Activated naive CD4-positive, alpha-beta T cell treated with anti-CD3 and anti-CD28 coated beads, Interleukin-2, amount 10 ng/mL, durations not matched to agents 7 days and 5 days (primary cell): ENCODE measurements at places on chromosomes 11 and 22.

DNA sequence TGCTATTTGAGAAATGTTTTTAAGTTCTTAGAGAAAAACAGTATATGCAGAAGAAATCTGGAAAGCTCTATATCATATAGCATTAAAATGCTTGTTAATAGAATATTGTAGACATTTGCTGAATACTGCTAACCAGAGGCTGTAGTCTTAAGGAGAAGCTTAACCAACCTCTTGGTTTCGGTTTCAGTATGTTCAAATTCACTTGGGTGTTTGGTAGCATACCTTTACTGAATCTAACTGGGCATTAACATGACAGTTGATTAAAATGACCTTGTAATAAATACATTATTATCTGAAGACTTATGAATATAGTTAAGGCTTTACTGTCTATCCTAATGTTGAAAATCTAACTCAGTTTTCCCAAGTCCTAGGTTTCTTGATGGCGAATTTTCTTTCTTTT, 5.4 kb downstream of the PCF11 start:
- DNase-seq = no peak

GRCh38 chr22:27435844-27436576, 365.5 kb downstream of the MN1 start:
- no peak for DNase-seq

DNA sequence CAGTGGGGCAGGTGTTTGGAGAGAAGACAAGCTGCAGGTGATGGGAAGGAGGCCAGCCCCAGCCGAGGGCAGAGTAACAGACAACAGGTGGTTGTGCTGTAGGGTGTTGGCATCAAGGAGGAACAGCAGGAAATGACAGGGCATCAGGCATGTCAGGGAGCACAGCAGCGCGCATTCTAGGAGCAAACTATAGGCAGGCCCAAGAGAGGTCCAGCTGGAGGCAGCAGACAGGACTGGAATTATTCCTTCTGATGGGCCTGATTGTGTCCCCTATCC, 13.6 kb downstream of the ADM start:
- no peak for DNase-seq

GRCh38 chr11:35077709-35078469, 61.1 kb upstream of the CD44 start:
- DNase-seq = peak; percentile 69

- no peak for DNase-seq
These were observed 6.0 kb downstream of the NXPE1 start for GRCh38 chr11:114553642-114554041.

GRCh38 chr22:47592791-47593190, 830.3 kb downstream of the TBC1D22A start:
- no peak for DNase-seq

GRCh38 chr11:12880327-12880726, 128.8 kb upstream of the RASSF10 start:
- no peak for DNase-seq

DNA sequence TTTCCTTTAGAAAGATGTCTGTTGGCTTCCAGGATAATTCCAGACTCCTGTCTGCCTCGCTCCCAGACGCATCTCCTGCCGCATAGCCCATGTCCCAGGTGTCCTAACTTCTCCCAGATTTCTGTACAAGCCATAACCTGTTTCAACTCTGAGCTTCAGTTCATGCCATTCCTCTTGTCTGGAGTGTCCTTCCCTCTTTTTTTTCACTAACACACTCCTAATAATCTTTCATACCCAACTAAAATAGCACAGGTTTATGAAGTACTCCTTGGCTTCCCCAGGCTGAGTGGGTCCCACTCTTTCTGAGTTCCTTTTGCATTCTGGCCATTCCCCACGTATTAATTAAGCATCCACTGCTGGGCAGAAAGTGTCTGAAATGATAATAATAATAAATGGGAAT, 123.0 kb downstream of the LDLRAD3 start:
- DNase-seq = no peak

GRCh38 chr11:68127714-68128681, 6.8 kb upstream of the CHKA start:
- no peak for DNase-seq

DNA sequence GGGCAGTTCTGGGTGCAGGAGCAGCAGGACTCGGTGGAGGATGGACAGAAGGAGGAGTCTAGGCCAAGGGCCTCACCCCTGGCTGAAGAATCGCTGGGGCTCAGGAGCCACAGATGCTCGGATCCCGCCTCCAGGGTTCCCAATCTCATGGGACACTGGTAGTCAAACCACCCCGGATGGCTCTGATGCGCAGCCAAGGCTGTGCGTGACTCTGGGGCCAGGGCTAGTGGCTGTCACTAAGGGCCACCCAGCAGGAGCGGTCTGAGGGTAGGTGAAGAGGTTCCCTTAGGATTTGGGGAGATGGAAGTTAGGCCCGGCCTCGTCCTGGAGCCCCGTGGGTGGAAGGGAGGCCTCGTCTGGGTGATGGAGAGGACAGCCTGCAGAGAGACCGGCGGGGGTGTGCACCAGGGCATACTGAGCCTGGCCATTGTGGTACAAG, 300.6 kb downstream of the TBC1D22A start:
- DNase-seq = no peak

- DNase-seq = no peak
These were observed 3.2 kb upstream of the BIRC2 start for GRCh38 chr11:102343809-102344208.

GRCh38 chr11:68031144-68031464, 623 bp downstream of the NDUFS8 start:
- DNase-seq = no peak

GRCh38 chr11:72573855-72574445, 100.3 kb downstream of the PDE2A start:
- DNase-seq = no peak

DNA sequence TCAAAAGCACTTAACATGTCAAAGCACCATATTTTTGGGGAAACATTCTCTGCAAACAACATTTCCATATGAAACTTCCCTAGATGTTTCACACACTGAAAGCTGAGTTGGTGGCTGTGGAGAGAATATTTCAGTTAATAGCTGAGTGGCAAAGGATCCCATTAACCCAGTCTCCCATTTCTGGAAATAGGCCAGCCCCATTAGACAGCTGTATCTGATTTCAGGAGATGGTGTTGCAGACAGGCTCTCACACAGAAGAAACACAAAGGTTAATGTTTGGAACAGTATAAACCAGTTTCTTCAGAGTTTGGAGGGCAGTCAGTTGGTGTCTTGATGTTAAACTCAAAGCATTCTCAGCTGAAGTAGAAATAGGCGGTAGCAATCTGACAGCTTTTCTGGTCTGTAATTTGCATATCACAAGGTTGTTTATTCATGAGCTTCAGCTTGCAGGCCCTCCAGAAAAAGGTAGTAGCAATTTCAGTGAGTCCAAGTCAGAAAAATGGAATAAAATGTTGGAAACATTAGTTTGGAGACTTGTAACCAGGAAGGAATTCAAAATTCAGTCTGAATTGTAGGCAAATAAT, 15.5 kb upstream of the ZBTB44 start:
- DNase-seq = no peak

DNA sequence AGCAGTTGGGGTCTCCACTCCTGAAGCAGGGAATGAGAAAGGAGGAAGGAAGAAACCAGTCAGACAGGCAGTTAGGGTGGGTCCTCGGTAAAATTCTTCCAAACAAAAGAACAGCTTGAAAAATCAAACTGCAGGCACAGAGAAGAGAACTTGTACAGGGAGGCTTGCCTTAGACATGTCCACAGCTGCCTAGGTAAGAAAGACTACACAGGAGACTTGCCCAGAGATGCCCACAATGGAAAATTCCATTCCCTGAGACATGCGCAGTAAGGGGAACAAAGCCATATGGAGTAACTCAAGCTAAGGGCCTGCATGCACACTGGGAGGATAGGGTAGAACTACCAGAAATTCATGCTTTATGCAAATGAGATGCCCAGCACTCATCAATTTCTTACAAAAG, 9.8 kb downstream of the KCNJ11 start:
- no peak for DNase-seq

DNA sequence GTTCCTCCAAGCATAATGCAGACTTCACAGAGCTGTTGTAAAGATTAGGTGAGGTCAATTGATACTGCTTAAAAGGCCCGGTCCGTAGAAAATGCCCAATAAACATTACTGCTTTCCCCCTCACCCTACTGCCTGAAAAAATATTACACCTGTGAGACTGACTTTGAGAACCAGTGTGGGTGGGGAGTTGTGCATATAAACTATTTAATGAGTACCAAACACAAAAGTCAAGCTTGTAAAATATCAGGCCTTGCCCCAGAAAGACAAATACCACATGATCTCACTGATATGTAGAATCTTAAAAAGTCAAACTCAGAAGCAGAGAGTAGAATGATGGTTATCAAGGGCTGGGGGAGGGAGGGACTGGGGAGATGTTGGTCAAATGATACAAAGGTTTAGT, 46.7 kb downstream of the C22orf42 start:
- DNase-seq = no peak

GRCh38 chr11:118892964-118893363, 9.3 kb downstream of the CXCR5 start:
- peak; percentile 45 for DNase-seq
